Colonic mucosa (tissue), 4 donors: ENCODE measurements at places on chromosomes 12 and 14. TPM values are rescaled to one million over a fixed set of nuclear protein-coding genes. Genes with fewer than 3 reads are reported as not detected.

GRCh38 chr12:62481843-62482540, 15.4 kb downstream of the MON2 start:
- no peaks in the 10 kb centered on the region for H3K27me3 ChIP-seq
- H3K4me3 ChIP-seq: no peak overlapping the region
- DNase-seq: no peak
- H3K27ac ChIP-seq: no peak overlapping the region
- no peaks in the 10 kb centered on the region for H3K4me1 ChIP-seq
- H3K36me3 ChIP-seq: no peaks in the 10 kb centered on the region

DNA sequence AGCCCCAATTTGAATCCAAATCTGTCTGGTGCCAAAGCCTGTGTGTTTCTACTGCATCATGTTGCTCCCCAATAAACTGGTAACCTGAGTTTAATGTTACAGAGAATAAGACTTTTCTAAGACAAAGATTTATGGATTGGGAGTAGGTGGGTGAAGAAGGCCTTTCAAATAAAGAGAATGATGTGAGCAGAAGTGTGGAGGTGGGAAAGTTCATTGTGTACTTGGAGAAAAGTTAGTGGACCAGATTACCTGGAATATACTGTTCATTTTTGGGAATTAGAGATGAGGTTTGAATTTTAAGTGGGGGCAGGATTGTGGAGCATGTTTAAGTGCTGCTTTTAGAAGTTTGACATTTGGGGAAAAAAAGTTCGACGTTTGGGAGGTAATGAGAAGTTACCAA, 3.1 kb downstream of the FRS2 start:
- no peak overlapping the region for H3K4me3 ChIP-seq
- peaks cover 7% of the 10 kb centered on the region for H3K4me1 ChIP-seq
- H3K27me3 ChIP-seq: no peaks in the 10 kb centered on the region
- no peaks in the 10 kb centered on the region for H3K36me3 ChIP-seq
- DNase-seq: no peak
- H3K27ac ChIP-seq: no peak overlapping the region

GRCh38 chr12:86138770-86139169, 117.4 kb downstream of the MGAT4C start:
- no peak overlapping the region for H3K4me3 ChIP-seq
- no peaks in the 10 kb centered on the region for H3K4me1 ChIP-seq
- no peak for DNase-seq
- H3K36me3 ChIP-seq: no peaks in the 10 kb centered on the region

DNA sequence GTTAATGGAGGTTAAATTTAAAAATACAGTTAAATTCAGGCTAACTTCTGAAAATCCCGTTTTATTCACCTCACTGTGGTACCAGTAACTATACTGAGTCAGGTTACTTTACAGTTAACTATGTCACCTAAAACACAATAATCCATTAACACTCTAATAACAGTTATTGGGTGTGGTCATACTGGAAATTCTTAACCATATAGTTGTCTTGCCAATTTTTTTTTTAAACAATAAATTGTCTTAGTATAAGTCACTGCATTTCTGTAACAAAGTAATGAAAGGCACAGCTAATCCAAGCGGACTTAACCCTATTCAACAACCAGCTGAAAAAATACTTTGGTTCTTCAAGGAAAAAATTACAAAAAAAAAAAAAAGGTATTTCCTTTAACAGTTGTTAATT, 16.2 kb upstream of the PHLDA1 start:
- no peak for DNase-seq
- no peaks in the 10 kb centered on the region for H3K4me1 ChIP-seq
- no peak overlapping the region for H3K27ac ChIP-seq
- H3K4me3 ChIP-seq: no peak overlapping the region
- H3K36me3 ChIP-seq: peaks cover 1% of the 10 kb centered on the region

SOCS4 gene
- total RNA-seq: 15.9 TPM

RFLNA gene
- total RNA-seq: 22.4 TPM

- H3K27ac ChIP-seq: no peak overlapping the region
- H3K36me3 ChIP-seq: no peaks in the 10 kb centered on the region
- no peak for DNase-seq
- no peaks in the 10 kb centered on the region for H3K27me3 ChIP-seq
- no peak overlapping the region for H3K4me3 ChIP-seq
- no peaks in the 10 kb centered on the region for H3K4me1 ChIP-seq
Observed at GRCh38 chr12:111218499-111218898, 150.4 kb downstream of the PHETA1 start.

DNA sequence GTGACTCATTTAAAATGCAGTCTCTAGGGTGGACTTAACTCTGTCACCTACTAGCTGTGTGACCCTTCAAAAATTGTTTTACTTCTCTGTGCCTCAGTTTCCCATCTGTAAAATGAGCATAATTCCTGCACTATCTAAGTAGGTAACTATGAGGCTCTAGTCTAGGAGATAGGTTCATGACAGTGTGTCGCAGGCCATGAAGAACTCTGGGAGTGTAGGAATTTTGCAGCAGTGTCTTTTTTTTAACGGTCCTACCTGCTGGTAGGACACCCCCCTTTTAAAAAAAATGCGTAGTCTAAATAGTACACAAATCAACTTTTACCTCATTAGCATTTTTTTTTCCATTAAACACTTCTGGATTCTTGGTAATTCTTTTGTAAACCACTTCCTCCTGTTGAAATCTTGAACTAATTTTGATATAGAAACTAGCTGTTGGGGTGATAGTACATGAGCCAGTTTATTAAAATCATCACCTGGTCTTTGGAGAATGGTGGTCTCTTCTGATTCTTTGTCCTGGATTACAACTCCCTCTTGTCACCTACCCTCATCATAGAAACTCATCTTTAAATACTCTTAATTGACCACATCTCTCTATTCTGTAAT, 86.0 kb upstream of the SLC38A2 start:
- no peak overlapping the region for H3K27ac ChIP-seq
- no peaks in the 10 kb centered on the region for H3K27me3 ChIP-seq
- no peak for DNase-seq
- H3K36me3 ChIP-seq: no peaks in the 10 kb centered on the region
- H3K4me3 ChIP-seq: no peak overlapping the region
- H3K4me1 ChIP-seq: peaks cover 4% of the 10 kb centered on the region

DNA sequence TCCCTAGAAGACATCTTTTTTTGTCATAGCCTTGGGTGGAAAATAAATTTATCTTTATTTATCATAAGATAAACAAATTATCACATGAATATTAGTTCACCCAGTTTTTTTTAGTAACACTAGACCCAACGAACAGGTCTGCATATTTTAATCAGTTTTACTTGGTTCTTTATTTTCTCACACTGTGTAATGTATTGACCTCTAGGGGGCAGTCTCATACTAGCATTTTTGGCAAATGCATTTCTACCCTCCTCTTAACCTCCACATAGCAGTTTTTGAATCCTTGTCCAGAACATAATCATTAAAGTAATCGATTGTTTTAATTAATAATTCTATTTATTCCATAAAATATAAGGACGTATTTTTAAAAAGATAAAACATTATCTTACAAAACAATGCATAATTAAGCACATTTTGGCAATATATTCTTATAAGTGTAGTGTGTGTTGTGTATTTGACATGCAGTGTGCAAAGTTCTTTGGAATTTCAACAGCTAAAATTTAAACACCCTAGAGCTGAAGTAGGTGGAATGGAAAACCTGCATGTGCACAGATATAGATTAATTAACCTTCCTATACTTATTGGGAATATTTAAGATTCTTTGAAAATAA, 31.6 kb upstream of the PTPRQ start:
- H3K27me3 ChIP-seq: no peaks in the 10 kb centered on the region
- no peaks in the 10 kb centered on the region for H3K4me1 ChIP-seq
- DNase-seq: no peak
- no peak overlapping the region for H3K4me3 ChIP-seq
- H3K36me3 ChIP-seq: no peaks in the 10 kb centered on the region
- no peak overlapping the region for H3K27ac ChIP-seq

DNA sequence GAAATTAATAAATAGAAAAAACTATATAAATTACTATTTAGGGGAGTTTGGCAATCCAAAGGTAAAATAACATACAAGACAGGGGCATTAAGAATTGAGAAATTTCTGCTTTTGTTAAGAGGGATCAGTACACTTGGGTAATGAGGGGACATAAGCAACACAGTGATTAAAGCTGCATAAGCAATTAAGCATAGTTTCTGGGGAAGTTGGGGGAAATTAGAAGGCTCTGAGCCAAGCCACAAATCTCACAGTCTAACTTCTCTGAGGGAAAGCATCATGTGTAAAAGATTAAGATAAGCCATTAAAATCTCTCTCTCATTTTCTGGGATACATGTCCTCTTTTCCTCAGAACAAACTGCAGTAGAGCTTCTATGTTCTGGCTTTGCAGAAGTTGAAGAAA, 533.9 kb upstream of the LRFN5 start:
- no peaks in the 10 kb centered on the region for H3K36me3 ChIP-seq
- H3K4me3 ChIP-seq: no peak overlapping the region
- H3K27me3 ChIP-seq: no peaks in the 10 kb centered on the region
- H3K4me1 ChIP-seq: no peaks in the 10 kb centered on the region

SERPINA5 gene
- total RNA-seq: 0.61 TPM

GRCh38 chr12:112881602-112882001, 25.2 kb upstream of the OAS1 start:
- H3K27me3 ChIP-seq: peaks cover 3% of the 10 kb centered on the region
- DNase-seq: no peak
- H3K4me3 ChIP-seq: no peak overlapping the region
- no peaks in the 10 kb centered on the region for H3K4me1 ChIP-seq
- no peaks in the 10 kb centered on the region for H3K36me3 ChIP-seq
- no peak overlapping the region for H3K27ac ChIP-seq

DNA sequence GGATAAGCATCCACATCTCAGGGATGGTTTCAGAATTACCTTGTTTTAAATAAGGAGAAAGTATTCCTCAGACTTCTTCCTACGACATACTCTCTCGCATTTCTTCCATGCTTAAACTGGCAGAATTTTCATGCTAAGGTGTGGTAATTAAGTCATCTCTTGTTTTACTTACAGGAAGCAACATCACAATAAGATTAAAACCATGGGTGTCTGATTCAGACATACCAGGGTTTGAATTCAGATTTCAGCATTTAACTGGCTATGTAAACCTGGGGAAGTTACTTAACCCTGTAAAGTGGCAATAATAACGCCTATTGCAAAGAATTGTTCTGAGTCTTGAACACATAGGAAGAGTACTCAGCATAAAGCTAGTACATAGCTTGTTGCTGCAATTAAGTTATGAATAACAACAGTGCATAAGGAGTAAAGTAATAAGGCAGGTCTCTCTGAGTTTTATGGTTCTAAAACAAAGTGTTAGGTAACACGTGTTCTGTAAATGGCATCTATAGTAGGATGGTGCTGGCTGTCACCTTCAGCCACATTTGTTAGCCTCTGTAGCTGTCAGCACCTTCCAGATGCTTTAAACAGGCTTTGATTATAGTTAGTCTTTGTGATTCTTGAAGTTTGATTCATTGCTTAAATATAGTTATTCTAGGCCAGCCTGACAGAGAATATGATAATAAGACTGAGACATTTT, 38.8 kb downstream of the IFT43 start:
- no peak overlapping the region for H3K4me3 ChIP-seq
- no peaks in the 10 kb centered on the region for H3K36me3 ChIP-seq
- no peaks in the 10 kb centered on the region for H3K27me3 ChIP-seq
- DNase-seq: no peak

DNA sequence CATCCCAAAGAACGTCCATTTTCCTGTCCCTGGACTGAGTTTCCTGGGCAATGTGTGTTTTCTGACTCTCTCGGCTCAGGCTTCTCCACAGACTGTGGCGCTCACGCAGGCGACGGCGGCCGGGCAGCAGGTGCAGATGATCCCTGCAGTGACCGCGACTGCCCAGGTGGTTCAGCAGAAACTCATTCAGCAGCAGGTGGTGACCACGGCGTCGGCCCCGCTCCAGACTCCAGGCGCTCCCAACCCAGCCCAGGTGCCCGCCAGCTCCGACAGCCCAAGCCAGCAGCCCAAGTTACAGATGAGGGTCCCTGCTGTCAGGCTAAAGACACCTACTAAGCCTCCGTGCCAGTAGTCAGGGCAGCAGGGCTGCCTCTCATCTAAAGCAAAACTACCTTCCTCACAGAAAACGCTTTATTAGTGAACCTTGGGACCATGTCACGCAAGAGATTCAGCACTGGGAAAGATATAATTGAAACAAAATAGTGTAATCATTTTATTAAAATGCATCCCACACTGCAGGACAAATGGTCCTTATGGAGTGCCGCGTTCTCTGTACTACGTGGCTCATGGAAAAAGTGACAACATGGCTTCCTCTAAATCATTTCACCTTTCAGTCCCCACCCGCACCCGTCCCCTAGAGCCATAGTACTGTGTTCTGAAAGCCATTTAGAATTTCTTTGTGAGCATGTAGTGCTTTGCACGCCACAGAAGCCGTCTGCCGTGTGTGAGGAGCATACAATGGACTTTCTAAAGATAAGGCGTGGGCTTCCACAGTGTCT, 66.6 kb downstream of the DDX51 start:
- H3K4me1 ChIP-seq: no peaks in the 10 kb centered on the region
- H3K36me3 ChIP-seq: peaks cover 5% of the 10 kb centered on the region
- DNase-seq: no peak

GRCh38 chr12:121786440-121786825, 7.1 kb downstream of the RHOF start:
- no peak overlapping the region for H3K4me3 ChIP-seq
- no peaks in the 10 kb centered on the region for H3K36me3 ChIP-seq
- H3K4me1 ChIP-seq: peaks cover 6% of the 10 kb centered on the region
- H3K27me3 ChIP-seq: no peaks in the 10 kb centered on the region

DNA sequence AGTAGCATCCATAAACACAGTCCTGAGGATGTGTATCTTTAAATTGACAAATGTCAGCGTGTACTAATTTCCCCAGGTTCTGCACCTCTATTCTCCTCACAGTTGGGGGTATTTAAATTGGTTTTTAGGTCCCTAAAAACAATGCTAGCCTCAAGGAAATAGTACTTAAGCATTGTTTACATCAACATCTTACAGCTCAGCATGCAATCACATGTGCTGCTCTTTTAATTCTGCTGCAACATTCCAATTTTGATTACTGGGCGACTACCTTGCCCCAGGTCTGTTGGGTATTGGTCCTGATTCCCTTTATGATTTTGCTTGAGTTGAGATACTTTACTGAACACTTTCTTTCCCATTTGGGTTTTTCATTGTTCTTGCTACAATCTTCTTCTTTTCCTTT, 616.6 kb downstream of the CCER1 start:
- no peak for DNase-seq
- H3K4me1 ChIP-seq: no peaks in the 10 kb centered on the region
- no peak overlapping the region for H3K27ac ChIP-seq
- no peaks in the 10 kb centered on the region for H3K36me3 ChIP-seq

DNA sequence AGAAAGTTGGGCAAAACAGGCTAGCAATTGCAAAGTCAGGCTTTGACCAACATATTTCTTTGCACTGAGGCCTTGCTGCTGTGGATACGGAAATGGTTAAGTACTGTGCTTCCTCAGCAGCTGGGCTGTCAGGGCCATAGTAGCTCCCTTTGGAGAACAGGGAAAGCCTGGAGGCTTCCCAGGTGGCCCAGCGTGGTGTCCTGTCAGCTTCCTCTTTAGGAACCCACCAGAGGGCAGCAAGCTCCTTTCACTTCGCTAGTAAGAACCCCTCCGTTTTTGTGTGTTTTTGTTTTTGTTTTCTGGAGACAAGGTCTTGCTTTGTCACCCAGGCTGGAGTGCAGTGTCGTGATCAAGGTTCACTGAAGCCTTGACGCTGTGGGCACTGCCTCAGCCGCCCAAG, 1.7 kb upstream of the CFAP251 start:
- no peaks in the 10 kb centered on the region for H3K27me3 ChIP-seq
- no peak overlapping the region for H3K27ac ChIP-seq
- no peak overlapping the region for H3K4me3 ChIP-seq
